ENCODE measurements at places on chromosomes 2 and 18.
A peak's percentile ranks its signal among the peaks of the same experiment; 100 is the strongest.

GRCh38 chr2:7972670-7973069 lies 709.2 kb upstream of the ID2 start:
- no peak for DNase-seq

- no peak for DNase-seq
Observed at GRCh38 chr2:231094736-231095346, 30.0 kb downstream of the HTR2B start.

- DNase-seq, result no peak
Observed at GRCh38 chr2:234802845-234803171, 149.0 kb upstream of the SH3BP4 start.

DNA sequence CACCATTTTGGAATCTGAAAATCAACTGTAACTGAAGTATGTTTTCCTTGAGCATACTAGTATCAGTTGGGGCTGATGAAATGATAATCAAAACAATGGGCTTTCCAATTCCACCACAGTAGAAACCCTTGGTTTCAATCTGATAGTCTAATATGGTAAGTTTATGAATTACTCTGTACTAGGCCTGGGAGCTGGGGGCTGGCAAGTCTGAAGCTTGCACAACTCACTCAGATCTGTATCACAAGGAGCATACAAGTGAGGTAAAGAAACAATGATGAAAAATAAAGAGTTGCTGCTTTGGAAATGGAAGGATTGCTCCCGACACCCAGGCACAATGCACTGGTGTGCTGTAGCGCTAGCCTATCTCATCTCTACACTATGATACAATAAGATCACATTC lies 19.4 kb downstream of the ZEB2 start:
- no peak for DNase-seq

DNA sequence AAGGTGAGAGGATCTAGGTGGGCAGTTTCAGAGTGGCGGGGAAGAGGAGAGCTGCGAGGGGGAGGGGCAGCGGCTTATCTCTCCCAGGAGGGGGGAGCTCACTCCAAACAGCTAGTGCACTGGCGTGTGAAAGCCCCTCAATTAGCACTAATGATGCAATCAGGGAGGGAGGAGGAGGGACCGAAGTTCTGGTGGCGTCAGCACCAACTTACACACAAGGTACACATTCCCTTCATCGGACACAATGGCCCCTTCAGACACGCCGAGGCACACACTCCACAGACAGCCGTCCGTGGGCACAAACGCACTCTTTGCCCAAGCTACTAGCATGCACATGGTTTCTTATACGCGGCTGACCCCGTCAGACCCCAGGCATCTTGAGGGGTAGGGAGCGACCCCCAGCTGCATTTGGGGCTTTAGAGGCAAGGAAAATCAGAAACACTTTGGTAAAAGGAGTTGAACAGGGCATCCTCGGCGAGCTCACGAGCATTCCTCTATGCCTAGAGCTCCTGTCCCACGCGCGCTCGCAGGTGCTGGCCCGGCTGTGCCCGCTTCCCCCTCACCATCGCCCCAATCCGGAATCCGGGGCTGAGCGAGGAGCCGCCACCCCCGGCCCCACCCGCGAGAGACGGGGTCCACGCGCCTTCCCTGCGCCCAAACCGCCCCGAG lies 868 bp upstream of the PKDCC start:
- peak; percentile 13 for DNase-seq

DNA sequence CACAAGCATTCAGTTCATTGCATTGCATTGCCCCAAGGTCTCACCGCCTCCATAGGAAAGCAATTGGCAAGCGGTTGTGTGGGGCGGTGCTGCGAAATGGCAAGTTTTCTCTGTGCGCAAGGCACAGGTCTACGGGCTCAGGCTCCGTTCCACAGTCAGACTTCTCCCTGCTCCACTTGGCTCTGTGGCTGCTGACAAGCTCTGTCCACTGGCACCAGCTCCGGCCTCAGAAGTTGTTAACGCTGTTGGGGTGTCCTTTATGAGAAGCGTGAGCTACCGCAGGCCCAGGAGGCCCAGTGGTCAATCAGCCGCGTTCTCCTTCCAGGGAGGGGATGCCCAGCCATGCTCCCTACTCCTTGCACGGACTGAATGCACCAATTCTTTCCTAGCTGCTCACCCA lies 87.0 kb upstream of the GATA6 start:
- no peak for DNase-seq

DNA sequence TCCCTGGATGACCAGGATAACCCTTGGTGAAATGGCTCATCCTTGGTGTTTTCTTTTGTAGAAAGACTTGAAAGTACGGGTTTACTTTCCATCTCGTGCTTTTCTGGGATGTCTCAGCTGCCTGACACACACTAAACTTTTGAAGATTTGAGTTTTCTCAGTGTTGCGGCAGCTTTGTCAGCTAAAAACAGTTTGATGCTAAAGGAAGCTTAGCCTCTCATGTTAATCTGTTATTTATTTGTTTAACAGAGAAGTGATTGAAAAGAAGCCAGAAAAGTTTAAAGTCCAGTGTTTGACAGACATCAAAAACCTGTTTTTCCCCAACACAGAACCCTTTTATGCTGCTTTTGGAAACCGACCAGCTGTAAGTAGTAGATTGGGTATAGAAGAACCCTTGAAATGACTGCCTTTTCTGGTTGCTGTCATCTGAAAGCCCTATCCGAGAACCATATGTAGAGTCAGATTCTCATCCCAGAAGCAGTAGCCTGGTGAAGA lies 72.8 kb downstream of the LPIN1 start:
- no peak for DNase-seq

GRCh38 chr2:16325976-16326510 lies 339.6 kb downstream of the CYRIA start:
- no peak for DNase-seq

DNA sequence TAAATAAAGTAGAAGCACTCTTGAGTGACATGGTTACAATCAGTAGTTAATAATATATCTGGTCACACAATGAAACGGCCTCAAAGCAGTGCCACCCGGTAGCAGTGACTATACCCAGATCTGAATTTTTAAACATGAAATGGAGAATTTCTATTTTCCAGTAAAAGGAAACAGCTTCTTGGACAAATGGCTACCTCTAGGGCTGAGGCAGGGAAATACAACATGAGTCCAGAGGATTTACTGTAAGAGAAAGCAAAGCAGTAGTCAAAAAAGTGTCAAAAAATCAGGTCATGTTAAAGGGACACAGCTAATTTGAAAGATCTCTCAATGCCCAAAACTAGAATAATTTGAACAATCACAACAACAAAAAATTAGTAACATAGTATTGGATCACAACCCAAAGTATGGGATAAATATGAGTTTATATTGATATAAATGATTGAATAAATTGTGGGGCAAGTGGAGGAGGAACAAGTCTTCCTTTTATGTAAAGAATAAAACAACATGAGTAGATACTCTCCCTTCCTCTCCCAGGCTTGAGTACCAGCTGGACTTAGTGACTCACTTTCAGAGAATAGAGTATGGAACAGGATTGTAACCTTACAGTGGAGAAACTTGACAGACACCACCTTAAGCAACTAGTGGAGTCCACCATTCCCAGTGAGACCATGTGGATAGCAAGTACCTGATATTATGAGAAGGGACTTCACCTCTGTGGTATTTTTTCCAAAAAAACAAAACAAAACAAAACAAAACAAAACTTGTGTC lies 180.8 kb downstream of the MBD2 start:
- DNase-seq, result no peak

GRCh38 chr2:95274291-95275150 lies at the start of gene PROM2:
Gene PROM2 (plus strand): TSS chr2:95274449. CDS start chr2:95274586, 137 bp downstream.
- no peak for DNase-seq

DNA sequence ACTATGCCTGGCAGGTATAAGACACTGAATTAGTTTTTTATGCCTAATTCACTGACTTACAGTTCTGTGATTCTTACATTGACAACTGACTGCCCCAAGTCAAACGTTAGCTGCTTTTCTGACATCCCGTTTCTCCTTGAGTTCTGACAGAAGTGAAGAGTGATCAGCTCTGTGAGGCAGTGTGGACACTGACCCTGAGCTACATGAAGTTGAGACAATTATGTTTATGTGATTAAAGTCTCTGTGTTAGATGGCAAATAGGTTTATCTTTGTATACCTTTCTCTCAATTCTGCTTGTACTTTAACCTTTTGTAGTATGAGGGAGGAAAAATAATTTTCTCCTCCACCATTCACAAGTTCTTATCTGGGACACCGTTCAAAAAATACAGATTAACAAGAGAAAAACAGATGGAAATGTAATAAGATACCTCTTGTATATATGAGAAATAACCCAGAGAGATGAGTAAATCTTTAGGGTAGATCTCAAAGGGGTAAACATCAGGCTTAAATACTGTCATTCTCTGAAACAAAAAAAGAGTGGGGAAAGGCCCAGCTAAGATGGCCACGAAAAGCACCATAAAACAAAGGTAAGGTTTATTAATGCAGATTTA lies 85.4 kb upstream of the B3GNT2 start:
- no peak for DNase-seq

DNA sequence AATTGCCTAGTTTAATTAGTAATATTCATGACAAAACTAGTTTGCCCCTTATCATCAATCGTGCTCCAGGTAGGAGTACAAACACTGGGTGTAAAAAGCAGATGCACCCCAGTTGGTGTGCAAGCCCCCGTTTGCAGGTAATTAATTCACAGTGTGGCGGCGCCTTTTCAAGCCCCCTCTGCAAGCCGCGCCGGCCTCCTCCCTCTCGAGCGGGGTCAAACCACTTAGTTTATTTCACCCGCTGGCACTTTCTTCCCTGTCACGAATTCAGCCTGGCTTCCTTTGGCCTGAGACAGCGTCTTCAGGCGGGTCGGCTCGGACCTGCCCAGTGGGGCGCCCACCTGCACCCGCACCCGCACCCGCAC lies 64.7 kb upstream of the MAPRE2 start:
- no peak for DNase-seq

GRCh38 chr2:232966122-232966521 lies 46.9 kb downstream of the NGEF start:
- no peak for DNase-seq

DNA sequence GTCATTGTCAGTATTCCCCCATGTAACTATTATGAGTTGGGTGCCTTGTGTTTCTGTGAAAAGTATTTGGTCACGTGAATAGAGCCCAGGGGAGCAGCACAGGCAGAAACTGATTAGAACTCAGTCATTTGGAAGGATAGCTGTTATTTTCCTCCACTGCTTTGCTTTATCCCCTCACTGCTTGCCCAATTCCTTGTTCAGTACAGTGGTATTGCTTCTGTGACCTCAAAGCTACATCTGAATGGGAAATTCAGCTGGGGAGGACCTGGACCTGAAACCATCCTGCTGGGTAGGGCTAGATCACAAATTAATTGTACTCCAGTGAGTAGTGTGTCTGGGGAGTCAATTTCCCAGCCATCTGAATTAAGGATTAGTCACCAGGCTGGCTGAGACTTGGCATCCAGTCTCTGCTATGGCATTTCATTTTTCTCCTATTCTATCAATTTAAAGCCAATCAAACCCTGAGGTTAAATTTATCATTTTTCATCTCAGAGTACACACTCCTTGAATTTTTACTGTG lies 1231.6 kb upstream of the GYPC start:
- no peak for DNase-seq

DNA sequence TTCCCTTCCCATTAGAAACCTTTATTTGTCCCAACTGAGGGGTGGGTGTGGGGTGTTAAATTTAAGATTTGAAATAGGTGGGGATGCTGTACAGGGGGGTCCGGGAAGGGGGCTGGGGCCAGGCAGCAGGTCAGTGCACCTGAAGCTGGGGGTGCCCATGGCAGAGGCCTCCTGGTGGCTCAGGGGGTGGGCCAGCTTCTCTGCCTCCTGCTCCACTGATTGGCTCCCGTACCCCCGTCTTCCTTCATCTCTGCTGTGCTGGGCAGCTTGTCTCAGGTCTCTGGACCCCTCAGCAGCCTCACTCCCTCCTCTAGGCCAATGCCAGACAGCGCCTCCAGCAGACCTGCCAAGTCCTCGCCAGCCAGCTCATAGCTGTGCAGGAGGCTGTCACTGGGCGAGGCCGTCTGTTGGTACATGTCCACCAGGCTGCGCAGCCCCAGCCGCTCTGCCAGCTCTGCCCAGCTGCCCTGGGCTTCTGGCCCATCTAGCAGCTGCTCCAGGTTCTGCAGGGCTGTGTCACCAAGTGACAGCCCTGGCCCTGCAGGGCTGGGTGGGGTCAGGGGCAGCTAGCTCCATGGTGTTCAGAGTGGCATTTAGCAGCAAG lies 2.0 kb upstream of the ANKRD62 start:
- no peak for DNase-seq

GRCh38 chr2:27954771-27955383 lies 64.3 kb downstream of the BABAM2 start:
- no peak for DNase-seq

DNA sequence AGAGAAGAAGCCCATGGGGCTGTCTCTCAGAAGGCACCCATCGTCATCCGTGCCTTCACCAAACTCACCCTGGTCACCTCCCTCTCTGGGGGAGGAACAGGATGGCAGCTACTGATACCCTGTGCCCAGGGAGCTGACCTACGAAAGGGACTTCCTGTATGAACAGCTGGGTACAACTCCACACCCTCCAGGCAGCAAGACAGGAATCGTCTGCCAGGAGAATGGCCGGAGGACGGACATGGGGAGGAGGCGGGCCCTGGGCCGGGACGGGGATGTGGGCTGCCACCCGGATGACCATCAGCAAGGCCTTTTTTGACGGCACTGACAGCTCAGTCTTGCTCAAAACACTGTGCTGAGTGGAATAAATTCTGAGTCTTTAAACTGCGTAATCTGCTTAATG lies 243.6 kb downstream of the HDAC4 start:
- DNase-seq, result no peak

GRCh38 chr2:79980116-79980515 lies 324.4 kb downstream of the LRRTM1 start:
- no peak for DNase-seq

DNA sequence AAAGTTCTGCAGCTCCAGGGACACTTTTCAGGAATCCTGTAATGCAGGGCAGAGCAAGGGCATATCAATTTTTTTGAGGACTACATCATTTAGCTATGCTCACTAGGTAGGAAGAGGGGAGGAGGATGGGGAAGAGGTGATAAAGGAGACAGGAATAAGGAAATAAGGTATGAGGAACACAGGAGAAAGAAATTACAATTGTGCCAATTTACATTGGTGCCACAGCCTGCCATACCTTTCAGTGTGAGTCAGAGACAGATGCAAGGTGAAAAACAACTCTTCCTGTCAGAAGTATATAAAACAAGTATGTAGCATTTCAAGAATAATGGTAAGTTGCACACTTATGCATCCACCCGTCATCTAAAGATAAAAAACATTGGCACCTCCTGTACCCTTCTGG lies 5.4 kb upstream of the MRPS9 start:
- DNase-seq, result no peak

All from NCI-H2081 (cell line).